ENCODE measurements at places on chromosomes 6 and 20. TPM values are rescaled to one million over a fixed set of nuclear protein-coding genes. Genes with fewer than 3 reads are reported as not detected.

Gene TMEM14B
- total RNA-seq = 102 TPM

Gene RAET1L
- 3.3 TPM for total RNA-seq

Gene OR2B6
- total RNA-seq = not detected

Gene GPSM3
- total RNA-seq = 1.5 TPM

Gene MRPS26
- 32.1 TPM for total RNA-seq

Gene LTB
- total RNA-seq = 1.7 TPM

DNA sequence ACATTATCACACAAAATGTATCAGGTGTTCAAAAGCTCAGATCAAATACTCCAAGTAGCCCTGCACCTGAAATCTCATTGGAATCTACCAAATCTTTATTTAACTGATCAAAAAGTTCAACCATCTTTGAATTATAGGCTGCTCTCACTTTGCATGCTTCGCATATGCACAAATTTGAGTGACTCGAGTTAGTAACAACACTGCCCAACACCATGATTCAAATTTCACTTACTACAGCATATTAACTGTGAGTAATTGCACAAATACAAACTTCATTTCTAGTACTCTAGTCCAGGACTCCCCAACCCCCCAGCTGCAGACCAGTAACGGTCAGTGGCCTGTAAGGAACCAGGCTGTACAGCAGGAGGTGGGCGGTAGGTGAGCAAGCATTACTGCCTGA is 51.1 kb downstream of the WASF1 start:
- DNase-seq = no peak

DNA sequence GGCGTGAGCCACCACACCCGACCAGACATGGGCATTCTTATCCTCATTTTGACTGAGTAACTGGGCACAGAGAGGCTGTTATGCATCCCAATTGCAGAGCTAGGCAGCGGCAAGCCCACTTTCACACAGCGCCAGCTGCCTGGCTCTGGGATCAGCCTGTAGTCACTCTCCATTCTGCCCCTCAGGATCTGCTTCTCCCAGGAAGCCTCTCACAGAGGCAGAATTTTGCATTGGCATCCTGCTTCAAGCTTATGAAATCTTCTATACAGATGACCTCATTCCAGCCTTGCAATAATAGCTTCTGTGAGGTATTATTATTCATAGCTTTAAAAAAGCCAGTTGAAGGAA is 37.0 kb upstream of the IER3 start:
- no peak for DNase-seq

DNA sequence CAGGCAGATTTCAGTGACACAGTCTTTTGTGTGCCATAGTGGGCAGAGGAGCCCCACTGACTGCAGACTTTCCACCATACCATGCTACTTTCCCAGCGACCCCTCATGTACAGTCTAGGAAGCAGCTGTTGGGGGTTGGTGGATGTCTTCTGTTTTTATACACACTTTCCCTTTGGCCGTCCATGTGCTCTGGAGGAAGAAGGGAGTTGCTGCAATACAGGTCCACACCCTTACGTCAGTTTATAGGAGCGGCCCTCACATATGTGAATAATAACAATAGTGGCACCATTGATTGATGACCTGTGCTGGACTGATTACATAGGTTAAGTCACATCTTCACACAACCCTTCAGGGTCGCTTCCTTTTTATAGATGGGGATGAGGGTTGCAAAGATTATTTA is 17.5 kb upstream of the CCN2 start:
- no peak for DNase-seq

GRCh38 chr6:25950297-25950696 is 12.3 kb upstream of the TRIM38 start:
- no peak for DNase-seq

- no peak for DNase-seq
Observed at GRCh38 chr6:160013987-160014868, 45.3 kb downstream of the IGF2R start.

DNA sequence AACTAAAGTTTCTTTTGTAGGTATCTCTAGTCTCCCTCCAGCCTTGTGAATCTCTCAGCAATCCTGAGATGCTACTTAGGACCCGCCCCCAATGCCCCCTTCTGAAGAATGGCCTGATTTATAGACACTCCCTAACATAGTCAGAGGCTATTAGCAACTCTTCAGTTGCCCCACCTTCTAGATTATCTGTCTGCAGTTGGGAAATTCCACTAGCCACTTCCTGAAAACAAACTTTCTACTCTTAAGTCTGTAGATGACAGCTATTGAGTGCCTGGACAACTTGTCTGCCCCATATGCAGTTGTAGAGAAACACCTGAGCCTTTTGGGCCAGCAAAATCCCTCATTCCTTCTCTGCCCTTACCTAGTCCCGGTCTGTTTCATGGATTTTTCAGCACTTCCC is 188.2 kb upstream of the PREP start:
- no peak for DNase-seq

DNA sequence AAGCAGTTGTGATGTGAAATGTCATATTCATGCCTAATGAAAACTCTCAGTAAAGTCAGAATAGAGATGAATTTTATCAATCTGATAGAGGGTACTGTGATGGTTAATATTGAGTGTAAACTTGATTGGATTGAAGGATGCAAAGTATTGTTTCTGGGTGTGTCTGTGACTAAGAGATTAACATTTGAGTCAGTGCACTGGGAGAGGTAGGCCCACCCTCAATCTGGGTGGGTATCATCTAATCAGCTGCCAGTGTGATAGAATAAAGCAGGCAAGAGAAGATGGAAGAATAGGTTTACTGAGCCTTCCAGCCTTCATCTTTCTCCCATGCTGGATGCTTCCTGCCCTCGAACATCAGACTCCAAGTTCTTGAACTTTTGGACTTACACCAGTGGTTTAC is 124.3 kb downstream of the CENPW start:
- no peak for DNase-seq

GRCh38 chr6:15405129-15406068 is 159.5 kb downstream of the JARID2 start:
- DNase-seq = no peak

- DNase-seq = no peak
Observed at GRCh38 chr6:33998660-33999059, 147.2 kb downstream of the GRM4 start.

- DNase-seq = no peak
Observed at GRCh38 chr6:45375449-45375848, 2.3 kb downstream of the SUPT3H start.

DNA sequence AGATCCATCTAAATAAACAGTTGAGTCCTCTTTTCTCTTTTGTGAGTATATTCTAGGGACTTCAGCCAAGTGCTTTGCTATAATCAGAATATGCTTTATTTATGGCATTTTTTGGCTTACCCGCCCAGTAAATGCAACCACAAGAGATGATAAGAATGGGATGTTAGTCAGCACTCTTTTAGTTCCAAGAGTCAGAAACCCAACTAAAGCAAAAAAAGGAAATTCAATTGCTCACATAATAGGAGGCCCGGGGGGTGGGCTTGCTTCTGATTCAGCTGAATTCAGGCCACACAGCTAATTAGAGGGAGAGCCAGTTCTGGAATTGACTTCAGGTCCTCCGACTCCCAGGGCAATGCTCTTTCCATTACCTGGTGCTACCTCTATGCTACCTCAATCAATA is 250.6 kb downstream of the FARS2 start:
- DNase-seq = no peak

- DNase-seq = no peak
Observed at GRCh38 chr6:108568551-108569305, 8.0 kb downstream of the FOXO3 start.

- DNase-seq = no peak
Observed at GRCh38 chr6:126444659-126445273, 104.9 kb downstream of the CENPW start.

DNA sequence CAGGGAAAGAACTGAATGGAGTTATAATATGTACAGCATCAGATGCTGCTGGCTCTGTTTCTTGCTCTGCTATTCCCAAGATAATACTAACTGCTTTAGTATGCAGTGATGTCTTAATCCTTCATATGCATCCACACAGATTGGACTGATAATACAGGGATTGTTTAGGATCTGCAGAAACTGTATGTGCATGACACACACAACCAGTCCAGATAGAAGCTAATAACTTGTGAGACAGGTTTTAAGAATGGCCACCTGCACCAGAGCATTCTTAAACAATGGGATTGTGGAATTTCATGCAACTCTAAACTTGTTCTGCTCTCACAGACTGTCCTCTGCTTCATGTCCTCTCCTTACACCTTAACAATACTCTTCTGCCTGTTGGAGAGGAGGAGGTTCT is 90.9 kb downstream of the SPTLC3 start:
- peak; percentile 24 for DNase-seq

- DNase-seq = peak; percentile 43
Observed at GRCh38 chr6:53032849-53033248, 32.4 kb upstream of the FBXO9 start.

GRCh38 chr6:130075879-130076460 is 57.6 kb downstream of the L3MBTL3 start:
- peak; percentile 1 for DNase-seq

GRCh38 chr6:56019973-56020372 is 144.6 kb upstream of the BMP5 start:
- DNase-seq = no peak

- no peak for DNase-seq
Observed at GRCh38 chr6:149985481-149985937, 21.8 kb downstream of the ULBP1 start.
